Nucleus accumbens (tissue), 56 donors: ENCODE measurements at places on chromosomes 2 and 18.

GRCh38 chr2:203706403-203706802 lies at the start of gene CD28:
CD28 (plus strand) TSS chr2:203706639; CDS start chr2:203706697, 58 bp downstream.
- no peak for DNase-seq

DNA sequence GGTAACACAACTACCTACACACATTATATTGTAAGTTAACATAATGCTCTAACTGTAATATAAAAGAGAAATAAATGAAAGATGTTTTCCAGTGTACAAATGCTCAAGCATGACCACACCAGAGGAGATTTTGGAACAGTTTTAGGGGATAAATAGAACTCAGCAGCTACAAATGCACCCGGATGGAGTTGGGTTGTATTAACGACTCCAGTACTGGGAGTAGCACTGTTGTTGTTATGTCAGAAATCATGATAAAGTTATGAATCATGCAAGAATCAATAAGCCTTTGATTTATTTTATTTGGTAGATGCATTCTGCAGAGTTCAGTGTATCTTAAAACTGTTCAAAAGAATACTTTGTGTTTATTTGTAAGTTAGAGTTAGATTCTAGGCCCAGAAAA lies 126.9 kb downstream of the MAP3K20 start:
- DNase-seq: no peak

DNA sequence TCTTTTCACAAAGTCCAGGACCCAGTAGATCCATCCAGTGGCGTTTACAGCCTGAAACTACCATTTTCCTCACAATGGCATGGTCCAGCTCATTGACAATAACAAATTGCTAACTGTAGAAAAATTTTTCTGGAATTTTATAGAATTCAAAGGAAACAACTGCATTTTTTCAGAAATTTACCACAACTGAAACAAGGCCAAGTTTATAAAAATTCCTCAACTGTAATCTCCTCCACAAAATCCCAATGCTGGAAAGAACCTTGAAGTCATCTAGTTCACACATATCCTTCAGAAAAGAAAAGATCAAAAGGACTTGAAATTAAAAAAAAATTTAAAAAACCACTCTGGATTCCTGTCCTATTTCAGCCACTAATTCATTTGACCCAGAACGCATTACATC lies 226.0 kb upstream of the CTAGE1 start:
- no peak for DNase-seq

GRCh38 chr2:160105366-160105765 lies 43.0 kb upstream of the PLA2R1 start:
- no peak for DNase-seq

GRCh38 chr2:37720533-37721200 lies 49.2 kb upstream of the CDC42EP3 start:
- no peak for DNase-seq

GRCh38 chr2:156242874-156243273 lies 89.6 kb downstream of the NR4A2 start:
- no peak for DNase-seq

DNA sequence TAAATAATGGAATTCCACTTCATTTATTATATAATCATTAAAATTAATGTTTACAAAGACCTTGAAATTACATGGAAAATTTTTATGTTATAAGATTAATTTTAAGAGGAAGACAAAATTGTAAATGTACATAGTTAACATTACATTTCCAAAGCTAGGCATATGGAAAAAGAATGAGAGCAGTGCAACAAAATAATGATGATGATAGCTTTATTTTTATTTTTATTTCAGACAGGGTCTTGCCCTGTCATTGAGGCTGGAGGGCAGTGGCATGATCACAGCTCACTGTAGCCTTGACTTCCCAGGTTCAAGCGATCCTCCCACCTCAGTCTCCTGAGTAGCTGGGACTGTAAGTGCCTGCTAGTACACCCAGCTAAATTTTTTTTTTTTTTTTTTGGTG lies 61.2 kb upstream of the ZCCHC2 start:
- no peak for DNase-seq

GRCh38 chr2:96866986-96867755 lies 2.7 kb downstream of the SEMA4C start:
- DNase-seq: no peak

DNA sequence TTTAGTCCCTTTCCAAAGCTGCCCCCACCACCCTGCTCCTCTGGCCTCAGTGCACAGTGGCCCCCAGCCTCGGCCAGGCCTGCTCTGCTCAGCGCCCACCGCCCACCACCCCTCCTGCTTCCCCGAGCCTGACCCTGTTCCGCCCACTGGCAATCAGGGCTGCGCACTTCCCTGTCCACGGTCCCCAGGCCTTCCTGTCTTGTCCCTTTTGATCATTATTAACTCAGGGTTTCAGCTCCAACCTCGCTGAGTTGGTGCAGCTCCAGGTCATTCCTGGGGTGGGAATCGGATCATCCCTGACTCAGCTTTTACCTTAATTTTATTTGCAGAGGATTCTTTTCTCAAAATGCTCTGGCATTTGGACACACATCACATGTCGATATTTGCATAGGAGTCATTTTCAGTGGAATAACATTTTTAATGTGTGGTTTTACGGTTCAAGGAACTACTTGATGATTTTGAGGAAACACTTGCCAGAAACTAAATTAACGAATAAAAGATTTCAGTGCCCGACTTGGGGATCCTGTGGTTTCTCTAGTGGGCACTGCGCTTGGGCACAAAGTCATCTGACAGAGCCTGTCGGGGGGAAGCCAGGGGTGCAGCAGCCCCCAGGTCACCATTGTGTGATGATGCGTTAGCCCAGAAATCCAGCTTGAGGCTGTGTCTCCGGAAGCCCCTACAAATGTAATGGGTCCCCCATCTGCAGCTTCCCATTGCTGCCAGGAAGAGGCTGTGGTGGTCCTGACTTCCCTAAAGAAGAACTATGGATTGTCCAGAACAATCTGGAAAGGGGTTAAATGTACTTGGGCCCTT lies 1.0 kb upstream of the ESPNL start:
- DNase-seq: no peak

DNA sequence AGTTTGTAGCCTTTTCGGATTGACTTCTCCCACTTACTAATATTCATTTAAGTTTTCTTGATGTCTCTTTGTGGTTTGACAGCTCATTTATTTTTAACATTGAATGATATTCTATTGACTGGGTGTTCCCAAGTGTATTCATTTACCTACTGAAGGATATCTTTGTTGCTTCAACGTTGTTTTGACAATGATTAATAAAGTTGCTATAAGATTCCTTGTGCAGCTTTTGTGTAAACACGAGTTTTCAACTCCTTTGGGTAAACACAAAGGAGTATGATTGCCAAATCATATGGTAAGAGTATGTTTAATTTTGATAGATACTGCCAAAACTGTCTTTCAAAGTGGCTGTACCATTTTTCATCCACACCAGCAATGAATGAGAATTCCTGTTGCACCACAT lies 1200.9 kb downstream of the DSC3 start:
- no peak for DNase-seq

DNA sequence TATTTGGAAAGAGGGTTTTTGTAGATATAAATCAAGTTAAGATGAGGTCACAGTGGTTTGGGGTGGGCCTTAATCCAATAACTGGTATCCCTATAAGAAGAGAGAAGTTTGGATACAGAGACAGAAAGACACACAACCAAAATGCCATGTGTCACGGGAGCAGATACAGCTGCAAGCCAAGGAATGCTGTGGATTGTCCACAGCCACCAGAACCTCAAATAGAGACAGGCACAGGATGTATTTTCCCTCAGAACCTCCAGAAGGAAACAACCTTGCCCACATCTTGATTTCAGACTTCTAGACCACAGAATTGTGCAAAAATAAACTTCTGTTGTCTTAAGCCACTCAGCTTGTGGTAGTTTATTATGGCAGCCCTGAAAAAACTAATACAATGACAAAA lies 105.5 kb downstream of the GCA start:
- no peak for DNase-seq

GRCh38 chr18:49811151-49811938 lies 2.0 kb downstream of the ACAA2 start:
- no peak for DNase-seq

DNA sequence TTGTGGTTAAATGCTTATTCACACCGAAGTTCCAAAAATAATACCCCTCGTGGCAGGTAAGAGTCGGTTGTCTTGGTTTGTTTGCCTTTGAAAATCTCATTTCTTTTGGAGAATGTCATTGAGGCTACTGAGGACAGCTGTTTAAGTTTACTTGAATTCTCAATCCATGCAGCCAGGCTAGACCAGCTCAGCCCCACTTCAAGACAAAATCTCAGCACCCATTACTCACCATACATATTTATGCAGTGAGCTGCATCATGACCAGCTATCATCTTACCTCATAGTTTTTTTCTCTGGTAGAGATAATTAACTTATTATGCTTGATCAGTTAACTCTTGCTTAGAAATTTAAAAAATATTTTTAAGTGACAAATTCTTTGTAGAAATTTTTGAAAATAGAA lies 115.9 kb downstream of the HAUS1 start:
- no peak for DNase-seq
